Aorta (tissue), 5 donors: ENCODE measurements at places on chromosomes 7 and 10. TPM values are rescaled to one million over a fixed set of nuclear protein-coding genes. Genes with fewer than 3 reads are reported as not detected.

DNA sequence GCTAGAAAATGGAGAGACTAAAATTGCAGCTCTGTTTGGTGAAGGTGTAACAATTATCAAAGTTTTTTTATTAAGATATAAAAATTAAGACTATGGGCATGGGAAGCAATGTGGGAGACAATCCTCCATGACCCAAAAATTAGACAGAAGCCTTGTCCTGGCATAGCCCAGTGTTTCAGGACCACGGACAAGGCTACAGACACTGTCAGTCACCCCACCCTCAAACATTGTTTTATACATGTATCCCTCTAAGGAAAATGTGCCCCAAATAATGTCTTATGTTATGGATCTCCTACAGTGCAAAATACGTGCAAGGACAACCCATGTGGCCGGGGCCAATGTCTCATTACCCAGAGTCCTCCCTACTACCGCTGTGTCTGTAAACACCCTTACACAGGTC is 24.0 kb downstream of the HABP2 start:
- no peak for DNase-seq

ICA1 gene
- total RNA-seq: 31.1 TPM

HKDC1 gene
- total RNA-seq: not detected

DNA sequence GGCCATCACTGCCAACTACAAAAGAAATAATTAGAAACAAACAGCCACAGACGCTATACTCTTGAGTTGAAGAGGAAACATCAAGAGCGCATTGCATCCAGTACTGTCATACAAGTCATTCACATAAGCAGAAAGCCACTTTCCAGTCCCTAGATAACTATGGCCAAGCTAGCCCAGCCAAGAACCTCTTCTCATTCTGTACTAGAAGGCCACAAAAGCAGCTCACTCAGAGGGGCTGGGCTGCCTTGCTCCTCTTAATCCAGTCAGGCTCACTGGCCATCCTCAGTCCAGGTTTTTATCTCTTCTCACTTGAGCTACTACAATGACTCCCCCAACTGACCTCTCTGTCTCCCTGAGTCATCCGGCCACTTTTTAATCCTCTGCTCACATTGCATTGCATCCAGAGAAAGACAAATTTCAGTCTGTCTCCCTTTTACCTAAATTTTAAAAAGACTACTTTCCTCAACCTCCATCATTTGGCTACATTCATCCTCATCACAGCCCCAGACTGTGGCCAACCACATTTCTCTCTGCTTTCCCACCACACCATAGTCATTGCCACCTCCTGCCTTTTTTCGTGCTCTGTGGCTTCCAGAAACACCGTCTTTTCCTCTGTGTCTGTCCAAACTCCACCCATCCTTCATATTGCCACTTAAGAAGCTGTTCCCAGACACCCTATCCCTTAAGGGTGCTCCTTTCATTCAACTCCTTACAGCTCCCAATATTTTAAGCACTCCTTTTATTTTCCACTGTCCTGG is 25.0 kb downstream of the PPP1R3C start:
- no peak for DNase-seq

DNA sequence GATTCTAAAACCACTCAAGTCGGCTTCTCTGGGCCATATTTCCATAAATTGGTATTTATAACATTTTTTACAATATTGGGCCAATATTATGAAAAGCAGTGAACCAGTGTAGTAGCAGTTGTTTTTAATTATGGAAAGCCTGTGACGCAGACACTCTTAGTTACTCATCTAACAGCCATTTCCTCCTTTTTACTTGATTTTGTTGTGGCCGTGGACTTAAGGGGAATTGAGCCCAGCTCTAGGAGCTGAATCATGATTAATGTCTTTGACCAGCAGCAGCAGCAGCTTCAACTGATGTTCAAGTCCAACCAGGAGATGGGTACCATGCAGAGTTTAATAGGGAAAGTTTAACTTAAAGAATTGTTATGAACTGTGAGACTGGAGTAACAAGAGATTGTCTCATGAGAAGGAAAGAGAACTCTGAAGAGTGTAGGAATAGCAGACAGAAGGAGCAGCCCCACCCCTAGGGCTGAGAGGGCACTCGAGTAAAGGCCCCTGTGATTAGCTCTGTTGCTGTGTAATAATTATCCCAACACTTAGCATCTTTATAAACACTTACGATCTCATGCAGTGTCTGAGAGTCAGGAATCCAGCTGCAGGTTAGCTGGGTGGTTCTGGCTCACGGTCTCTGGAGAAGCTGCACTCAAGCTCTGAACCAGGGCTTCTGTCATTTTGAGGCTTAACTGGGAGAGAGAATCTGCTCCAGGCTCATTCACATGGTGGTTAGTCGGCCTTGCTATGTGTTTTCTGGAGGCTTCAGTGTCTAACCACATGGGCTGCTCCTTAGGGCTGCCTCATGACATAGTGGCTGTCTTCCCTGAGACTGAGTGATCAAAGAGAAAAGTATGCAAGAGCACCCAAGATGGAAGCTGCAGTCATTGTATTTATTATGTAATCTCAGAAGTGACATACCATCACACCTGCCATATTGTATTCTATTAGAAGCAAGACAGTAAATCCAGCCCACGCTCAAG is 4.6 kb downstream of the LANCL2 start:
- DNase-seq: no peak

DNA sequence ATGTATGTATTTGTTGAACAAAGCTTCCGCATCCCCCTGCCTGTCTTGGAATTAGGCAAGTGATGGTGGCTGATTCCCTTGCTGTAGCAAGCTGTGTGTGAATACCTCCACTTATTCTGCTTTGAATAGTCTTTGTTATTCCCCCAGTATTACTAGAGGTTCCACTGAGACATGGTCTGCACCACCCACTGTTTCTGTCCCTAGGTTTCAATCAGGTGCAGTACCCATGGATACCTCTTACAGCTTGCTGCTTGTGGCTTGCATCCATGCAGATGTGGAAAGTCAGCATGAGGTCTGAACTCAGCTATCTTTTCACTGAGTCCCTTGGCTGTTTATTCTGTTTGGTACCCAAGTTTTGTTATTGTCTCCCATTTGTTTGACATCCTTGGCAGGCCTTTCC is 447.4 kb downstream of the GRM8 start:
- no peak for DNase-seq

FAM131B gene
- 3.8 TPM for total RNA-seq

GRCh38 chr10:49488056-49488717 is 50.7 kb downstream of the ERCC6 start:
- DNase-seq: no peak

GRCh38 chr7:131540491-131541162 is 15.8 kb downstream of the PODXL start:
- DNase-seq: no peak

MMP21 gene
- 0.16 TPM for total RNA-seq

DNA sequence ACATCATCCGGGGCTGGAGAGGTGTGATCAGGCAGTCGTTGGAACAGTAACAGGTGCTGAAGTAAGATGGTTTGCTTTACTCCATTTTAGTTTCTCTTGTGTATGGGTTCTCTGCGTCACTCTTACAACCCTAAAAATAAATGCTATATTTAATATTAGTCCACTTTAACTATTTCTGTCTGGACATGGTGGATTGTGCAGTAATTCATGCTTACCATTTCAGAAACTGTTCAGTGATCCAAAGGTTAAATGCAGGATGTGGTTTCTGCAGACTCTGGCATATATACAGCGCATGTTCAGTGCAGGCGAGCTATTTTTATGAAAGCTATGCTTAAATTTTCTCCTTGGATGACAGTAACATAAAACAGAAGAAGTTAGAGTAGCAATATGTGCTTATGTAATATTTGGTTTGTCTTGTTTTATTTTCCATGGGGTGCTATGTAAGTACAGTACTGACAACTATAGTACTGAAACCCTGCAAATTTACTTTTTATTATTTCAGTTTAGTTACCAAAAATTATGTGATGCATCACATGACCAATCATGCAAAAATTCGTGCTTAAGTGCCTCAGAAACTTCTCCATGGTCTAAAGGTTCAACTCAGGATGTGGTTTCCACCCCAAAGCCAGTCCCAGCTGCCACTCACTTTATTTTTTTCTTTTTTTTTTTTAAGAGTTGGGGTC is 46.6 kb upstream of the GRID1 start:
- no peak for DNase-seq

GRCh38 chr10:15460661-15461060 is 89.6 kb upstream of the FAM171A1 start:
- no peak for DNase-seq

GRCh38 chr10:128070721-128071416 is 55.4 kb downstream of the MKI67 start:
- peak; percentile 68 for DNase-seq

DNA sequence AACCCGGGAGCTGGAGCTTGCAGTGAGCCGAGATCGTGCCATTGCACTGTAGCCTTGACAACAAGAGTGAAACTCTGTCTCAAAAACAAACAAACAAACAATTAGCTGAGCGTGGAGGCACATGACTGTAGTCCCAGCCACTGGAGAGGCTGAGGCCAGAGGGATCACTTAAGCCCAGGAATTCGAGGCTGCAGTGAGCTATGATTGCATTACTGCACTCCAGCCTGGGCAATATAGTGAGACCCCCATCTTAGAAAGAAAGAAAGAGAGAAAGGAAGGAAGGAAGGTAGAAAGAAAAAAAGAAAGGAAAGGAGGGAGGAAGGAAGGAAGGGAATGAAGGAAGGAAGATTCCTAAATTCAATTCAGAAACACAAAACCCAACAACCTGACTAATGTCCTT is 141.3 kb upstream of the TNRC18 start:
- DNase-seq: no peak

PNLIPRP3 gene
- total RNA-seq: not detected

- DNase-seq: peak; percentile 96
Measured at GRCh38 chr7:127392566-127393367, at the start of gene ZNF800. Gene ZNF800 (minus strand): TSS chr7:127392708. CDS start chr7:127391557, 1,151 bp downstream.

CALCR gene
- not detected for total RNA-seq

DNA sequence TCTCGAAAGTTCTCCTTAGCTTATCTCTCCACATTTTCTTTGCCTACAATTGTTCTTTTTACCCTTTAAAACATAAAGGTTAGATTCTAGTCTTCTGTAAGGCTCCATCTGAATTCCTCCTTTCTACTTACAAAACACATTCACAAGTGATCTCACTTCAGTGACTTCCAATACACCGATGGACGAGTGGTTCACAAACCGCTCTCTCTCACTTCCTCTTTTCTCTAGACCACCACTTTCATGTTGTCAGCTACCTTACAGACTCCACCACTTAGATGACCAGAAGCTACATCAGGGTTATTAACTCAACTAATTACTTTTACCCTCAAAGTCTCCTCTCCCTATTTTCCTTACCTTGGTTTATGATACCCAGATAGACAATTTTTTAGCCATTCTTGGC is 11.8 kb downstream of the MET start:
- DNase-seq: no peak

DNA sequence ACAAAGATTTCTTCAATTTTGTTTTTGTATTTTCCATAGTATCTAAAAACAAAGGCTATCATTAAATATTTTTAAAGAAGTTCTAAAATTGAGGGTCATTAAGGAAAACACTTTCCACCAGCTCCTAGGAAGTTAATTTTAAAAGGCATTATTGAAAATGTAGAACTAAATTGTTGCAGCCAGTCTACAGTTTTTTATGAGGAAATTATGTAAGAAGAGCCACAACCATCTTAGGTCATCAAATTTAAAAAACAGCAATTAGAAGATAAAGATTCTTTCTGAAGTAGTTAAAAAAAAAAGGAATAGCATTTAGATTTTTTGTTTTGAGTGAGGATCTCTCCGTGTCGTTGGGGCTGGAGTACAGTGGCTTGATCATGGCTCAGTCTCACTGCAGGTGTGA is 161.7 kb downstream of the NRBF2 start:
- no peak for DNase-seq

ACTL6B gene
- total RNA-seq: not detected

MNX1 gene
- total RNA-seq: not detected

GRCh38 chr10:60629332-60629731 is 148.9 kb upstream of the CDK1 start:
- no peak for DNase-seq

DNA sequence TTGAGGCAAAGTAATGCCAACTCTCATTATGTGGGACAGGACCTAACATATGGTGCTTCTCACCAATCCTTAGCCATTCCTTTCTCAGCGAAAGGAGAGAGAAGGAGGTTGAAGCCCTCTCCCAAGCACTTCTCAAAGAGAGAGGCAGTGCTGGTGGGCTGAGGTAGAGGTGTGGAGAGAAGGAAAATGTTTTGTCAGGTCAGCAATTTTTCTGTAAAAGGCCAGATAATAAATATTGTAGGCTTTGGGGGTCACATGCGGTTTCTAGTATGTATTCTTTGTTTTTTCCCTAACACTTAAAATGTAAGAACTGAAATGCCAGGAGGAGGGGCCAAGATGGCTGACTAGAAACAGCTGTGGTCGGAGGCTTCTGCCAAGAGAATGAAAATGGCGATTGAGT is 225.0 kb upstream of the NPY start:
- no peak for DNase-seq

ATXN7L1 gene
- 20.1 TPM for total RNA-seq

SUGCT gene
- 47.1 TPM for total RNA-seq

STAMBPL1 gene
- 3.5 TPM for total RNA-seq

GRCh38 chr7:148773334-148773733 is 74.6 kb downstream of the CUL1 start:
- no peak for DNase-seq

- no peak for DNase-seq
Measured at GRCh38 chr7:14590206-14590605, 312.3 kb downstream of the DGKB start.

ABCA13 gene
- 0.06 TPM for total RNA-seq

MYO1G gene
- total RNA-seq: 21.3 TPM

- DNase-seq: no peak
Measured at GRCh38 chr10:47365431-47366180, 17.4 kb downstream of the RBP3 start.

DNA sequence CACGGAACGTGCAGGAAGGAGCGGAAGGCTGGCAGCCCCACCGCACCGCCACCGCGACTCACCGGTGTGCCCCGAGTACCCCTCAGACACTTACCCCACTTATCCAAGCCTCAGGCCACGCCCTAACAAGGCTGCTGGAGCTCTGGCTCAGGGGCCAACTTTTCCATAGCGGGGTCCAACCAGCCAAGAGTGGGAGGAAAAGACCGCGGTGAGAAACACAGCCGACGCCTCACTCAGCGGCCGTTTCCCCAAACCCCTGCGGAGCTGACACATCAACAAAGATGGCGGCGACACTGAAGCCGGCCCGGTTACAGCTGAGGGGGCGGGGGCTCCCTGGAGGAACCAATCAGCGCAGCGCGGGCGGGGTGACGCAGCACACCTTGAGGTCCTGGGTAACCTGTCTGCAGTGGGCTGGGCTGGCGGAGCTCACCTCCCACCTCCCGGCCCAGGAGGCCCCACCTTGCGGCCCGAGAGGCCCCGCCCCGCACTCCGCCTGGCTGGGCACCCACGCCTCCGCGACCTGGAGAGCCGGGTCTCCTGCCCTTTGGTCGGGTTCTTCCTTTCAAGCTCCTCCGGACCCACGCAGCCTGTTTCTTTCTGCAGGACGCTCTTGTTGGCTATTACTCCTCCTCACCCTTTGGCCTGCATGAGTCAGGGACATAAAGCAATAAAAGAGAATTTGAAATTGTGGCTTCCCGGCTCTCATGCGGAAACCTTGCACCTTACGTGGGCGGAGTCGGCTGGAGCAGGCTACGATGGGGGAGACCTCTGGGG is at the start of gene CCDC186:
CCDC186 (minus strand) TSS at position 283 of the 774 bp plus-strand sequence. CDS start 10,935 bp downstream, outside the sequence.
- peak; percentile 95 for DNase-seq

- DNase-seq: no peak
Measured at GRCh38 chr10:30980951-30981616, 50.6 kb downstream of the ZNF438 start.

GRCh38 chr10:31972519-31973041 is 43.9 kb upstream of the ARHGAP12 start:
- DNase-seq: no peak
